NCI-H1092 (cell line): ENCODE measurements at places on chromosomes 3 and 15.

GRCh38 chr15:27797765-27798164, 301.4 kb downstream of the OCA2 start:
- DNase-seq: peak; percentile 75

GRCh38 chr15:57395292-57395691, 19.0 kb downstream of the CGNL1 start:
- DNase-seq: no peak

DNA sequence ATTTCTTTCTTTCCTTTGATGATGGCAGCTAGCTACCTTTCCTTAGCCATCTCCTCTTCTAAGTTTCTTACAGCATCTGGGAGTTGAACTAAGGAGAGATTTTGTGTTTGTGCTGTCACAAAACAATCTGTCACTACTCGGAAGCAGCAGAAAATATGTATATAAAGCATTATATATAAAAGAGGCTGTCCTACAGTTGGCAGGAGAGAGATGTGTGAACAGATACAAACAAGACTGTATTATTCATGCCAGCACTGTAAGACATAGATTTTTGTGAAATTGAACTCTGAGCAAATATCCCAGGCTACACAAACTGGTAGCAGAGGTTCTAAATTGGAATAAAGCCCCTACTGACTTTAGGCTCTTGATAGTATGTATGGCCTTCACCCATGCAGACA, 577.5 kb upstream of the NECTIN3 start:
- no peak for DNase-seq

DNA sequence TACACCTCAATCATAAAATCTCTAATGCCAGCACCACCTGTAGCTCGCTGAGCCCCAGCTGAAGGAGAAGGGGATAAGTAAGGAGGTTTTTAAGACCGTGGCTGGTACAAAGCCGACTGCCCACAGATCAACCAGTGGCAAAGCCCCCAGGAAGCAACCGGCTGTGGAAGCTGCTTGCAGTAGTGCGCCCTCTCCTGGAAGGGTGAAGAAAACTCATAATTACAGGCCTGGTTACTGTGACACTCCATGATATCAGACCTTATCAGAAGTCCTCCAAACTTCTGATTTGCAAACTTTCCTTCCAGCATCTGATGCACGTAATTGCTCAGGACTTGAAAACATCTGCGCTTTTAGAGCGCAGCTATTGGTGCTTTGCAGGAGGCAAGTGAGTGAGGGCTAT, 63.1 kb upstream of the MCTP2 start:
- no peak for DNase-seq
